Upper lobe of right lung (tissue), 1 donor: ENCODE measurements at places on chromosomes 7 and 10. TPM values are rescaled to one million over a fixed set of nuclear protein-coding genes. Genes with fewer than 3 reads are reported as not detected.

- no peak overlapping the region for H3K4me3 ChIP-seq
- no peak overlapping the region for H3K27ac ChIP-seq
- no peaks in the 10 kb centered on the region for H3K27me3 ChIP-seq
Measured at GRCh38 chr7:23938215-23938614, 228.2 kb downstream of the STK31 start.

DNA sequence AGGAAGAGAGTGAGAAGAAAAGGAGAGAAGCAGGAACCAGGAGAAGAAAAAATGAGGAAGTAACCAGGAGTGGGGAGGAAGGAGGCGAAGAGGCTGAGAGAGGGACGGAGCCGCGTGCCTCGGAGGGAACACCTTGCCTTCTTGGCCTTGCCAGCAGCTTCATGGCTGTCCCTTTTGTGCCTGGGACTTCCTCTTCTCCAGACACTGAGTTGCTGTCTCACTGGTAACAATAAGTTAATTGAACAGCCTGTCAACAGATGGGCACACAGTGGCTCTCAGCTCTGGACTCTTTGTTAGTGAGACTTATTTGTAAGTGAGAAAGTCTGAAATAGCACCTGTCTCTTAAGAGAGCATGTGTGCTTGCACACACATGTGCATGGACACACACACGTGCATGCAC, 83.2 kb downstream of the GATA3 start:
- H3K4me3 ChIP-seq: peak overlapping the region; percentile 5
- no peak overlapping the region for H3K27ac ChIP-seq

Gene GPR146
- 40.0 TPM for total RNA-seq

Gene IDI1
- total RNA-seq: 68.5 TPM

DNA sequence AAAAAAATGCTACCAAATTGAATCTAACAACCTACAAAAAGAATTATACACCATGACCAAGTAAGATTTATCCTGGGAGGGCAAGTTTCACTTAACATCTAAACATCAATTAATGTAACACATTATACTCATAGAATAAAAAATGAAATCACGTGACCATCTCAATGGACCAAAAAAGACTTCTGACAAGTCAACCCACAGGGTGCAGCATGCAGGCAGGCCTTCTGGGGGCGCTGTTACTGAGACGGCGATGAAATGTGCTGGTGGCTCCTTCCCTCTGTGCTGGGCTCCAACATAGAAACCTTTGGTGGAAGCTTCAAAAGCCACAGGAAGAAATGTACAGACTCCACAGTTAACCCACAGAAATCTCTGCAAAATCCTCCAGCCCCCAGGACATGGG, 103.1 kb downstream of the INHBA start:
- H3K4me3 ChIP-seq: no peak overlapping the region
- H3K27ac ChIP-seq: no peak overlapping the region
- no peak for DNase-seq

DNA sequence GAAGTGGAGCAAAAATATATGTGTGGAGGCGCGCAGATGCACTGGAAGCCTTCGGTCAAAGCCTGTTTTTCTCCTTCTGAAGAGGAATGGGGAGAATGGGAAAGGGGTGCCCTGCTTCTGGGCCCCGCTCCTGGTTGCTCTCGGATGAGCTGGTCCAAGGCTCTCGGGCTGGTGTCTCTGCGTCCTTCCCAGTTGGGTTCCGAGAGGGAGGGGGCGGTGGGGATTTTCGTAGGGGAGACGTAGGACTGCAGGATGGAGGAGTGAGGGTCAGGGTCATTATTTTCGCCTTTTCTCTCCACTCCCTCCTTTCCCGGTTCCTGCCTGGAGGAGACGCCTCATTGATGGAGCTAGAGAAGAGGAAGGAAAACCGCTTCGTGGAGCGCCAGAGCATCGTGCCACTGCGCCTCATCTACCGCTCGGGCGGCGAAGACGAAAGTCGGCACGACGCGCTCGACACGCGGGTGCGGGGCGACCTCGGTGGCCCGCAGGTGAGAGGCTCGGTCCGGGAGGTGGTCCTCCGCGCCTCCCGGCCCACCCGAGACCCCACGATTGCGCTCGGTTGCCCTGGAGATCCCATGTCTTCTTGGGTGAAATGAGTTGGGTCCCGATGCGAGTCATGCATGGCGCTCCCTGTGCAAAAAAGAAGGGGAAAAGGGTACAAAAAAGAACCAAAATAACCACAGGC, 790 bp downstream of the ADAM22 start:
- DNase-seq: no peak
- peak overlapping the region; percentile 68 for H3K4me3 ChIP-seq
- H3K36me3 ChIP-seq: no peaks in the 10 kb centered on the region
- H3K27ac ChIP-seq: no peak overlapping the region
- H3K4me1 ChIP-seq: peaks cover 7% of the 10 kb centered on the region

- peaks cover 10% of the 10 kb centered on the region for H3K4me1 ChIP-seq
- no peak overlapping the region for H3K4me3 ChIP-seq
- H3K27ac ChIP-seq: no peak overlapping the region
- H3K27me3 ChIP-seq: no peaks in the 10 kb centered on the region
- no peaks in the 10 kb centered on the region for H3K36me3 ChIP-seq
Measured at GRCh38 chr10:101351017-101351416, 2.9 kb upstream of the BTRC start.

DNA sequence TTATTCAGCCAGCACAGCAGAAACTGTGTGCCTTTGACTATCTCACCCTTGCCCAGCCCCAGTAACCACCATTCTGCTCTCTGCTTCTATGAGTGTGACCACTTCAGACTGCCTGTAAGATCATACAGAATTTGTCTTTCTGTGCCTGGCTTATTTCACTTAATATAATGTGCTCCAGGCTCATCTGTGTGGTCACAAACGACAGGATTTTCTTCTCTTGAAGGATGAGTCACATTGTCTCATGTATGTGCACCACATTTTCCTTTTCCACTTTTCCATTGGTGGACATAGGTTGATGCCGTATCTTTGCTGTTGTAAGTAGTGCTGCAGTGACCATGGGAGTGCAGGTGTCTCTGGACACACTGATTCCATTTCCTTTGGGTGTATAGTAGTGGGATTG, 122.5 kb upstream of the LANCL2 start:
- H3K4me1 ChIP-seq: no peaks in the 10 kb centered on the region
- H3K27ac ChIP-seq: no peak overlapping the region
- no peak for DNase-seq
- H3K4me3 ChIP-seq: no peak overlapping the region
- H3K27me3 ChIP-seq: no peaks in the 10 kb centered on the region
- H3K36me3 ChIP-seq: no peaks in the 10 kb centered on the region

DNA sequence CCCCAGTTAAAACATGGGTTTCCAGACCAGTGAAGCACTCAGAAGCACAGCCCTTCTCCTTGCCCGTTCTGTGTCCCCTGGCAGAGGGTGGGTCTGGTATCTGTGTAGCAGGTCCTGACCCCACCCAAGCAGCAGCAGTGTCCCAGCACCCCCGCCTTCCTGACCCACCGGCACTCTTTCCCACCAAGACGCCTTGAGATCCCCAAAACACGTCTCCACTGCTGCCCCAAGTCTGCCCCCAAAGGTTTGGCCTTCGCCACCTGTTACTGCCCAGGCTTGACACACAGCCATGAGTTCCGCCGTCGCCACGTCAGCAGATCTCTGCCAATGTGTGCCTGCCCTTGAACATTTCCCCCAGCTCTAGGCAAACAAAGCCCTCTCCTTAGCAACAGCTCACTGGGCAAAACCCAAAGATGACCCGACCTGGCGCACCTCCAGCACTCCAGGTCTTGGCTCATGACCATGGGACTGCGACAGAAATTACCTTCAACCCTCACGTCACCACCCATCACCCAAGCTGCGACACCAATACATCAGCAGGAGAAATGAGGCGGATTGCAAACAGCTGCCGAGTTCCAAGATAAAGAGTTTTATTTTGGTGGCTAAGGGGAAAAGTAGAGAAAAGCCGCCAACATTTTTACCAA, 75.6 kb downstream of the CTBP2 start:
- H3K27me3 ChIP-seq: no peaks in the 10 kb centered on the region
- H3K27ac ChIP-seq: peak overlapping the region; percentile 18
- peaks cover 17% of the 10 kb centered on the region for H3K36me3 ChIP-seq
- peak; percentile 62 for DNase-seq
- H3K4me1 ChIP-seq: peaks cover 20% of the 10 kb centered on the region
- H3K4me3 ChIP-seq: no peak overlapping the region

GRCh38 chr10:100723770-100724530, 21.4 kb upstream of the PAX2 start:
- peaks cover 99% of the 10 kb centered on the region for H3K27me3 ChIP-seq
- no peak overlapping the region for H3K4me3 ChIP-seq
- no peak for DNase-seq
- H3K27ac ChIP-seq: no peak overlapping the region
- no peaks in the 10 kb centered on the region for H3K4me1 ChIP-seq

DNA sequence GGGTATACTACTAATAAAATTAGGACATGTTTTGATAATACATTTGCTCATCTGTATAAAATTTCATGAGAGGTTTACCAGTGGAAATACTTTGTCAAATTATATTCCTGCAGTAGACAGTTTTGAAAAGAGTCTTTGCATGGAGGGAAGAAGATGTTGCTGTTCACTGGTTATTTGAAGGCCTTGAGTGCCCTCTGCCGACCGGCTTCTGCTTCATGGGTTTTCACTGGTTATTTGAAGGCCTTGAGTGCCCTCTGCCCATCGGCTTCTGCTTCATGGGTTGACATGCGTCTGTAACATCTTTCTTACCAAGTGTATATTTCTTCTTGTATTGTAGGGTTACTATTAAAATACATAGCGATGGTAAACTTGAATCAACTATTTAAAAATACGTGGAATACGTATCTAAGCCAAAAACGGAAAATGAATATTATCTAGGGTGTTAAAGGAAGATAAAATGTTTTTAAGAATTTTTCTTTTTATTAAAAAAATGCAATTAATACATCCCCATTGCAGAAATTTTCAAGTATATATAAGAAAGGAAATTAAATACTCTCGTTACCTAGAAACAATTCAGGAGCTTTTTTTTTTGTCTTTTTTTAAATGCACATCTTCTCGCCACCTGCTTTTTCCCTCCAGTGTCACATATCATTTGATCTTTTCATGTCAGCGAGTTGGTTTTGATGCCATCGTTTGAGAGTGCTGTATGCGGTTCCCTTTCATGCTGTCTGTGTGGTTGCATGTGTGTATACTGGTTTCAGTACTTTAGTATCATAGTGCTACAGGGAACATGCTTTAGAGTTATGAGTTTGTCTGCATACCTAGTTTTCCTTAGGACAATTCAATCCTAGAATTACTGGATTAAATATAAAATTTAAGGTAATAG, 73.4 kb downstream of the SHH start:
- no peak overlapping the region for H3K4me3 ChIP-seq
- peaks cover 9% of the 10 kb centered on the region for H3K4me1 ChIP-seq
- H3K27me3 ChIP-seq: no peaks in the 10 kb centered on the region
- DNase-seq: peak; percentile 77
- no peak overlapping the region for H3K27ac ChIP-seq
- H3K36me3 ChIP-seq: peaks cover 67% of the 10 kb centered on the region

DNA sequence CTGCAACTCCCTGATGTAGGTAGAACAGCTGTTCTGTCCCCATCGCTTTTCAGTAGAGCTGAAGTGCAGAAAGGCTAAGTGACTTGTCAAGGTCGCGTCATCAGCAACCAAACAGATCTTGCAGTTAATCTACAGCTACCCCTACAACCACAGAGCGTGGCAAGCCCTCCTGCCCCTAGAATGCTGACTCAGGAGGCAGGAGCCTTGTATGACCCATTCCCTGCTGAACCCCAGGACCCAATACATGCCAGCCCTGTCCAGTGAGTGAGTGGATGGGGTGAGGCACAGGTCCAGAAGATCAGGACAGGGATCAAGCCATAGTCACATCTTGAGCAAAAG, 26.6 kb upstream of the GJD4 start:
- no peaks in the 10 kb centered on the region for H3K27me3 ChIP-seq
- no peak for DNase-seq
- H3K36me3 ChIP-seq: peaks cover 14% of the 10 kb centered on the region
- no peak overlapping the region for H3K4me3 ChIP-seq
- no peaks in the 10 kb centered on the region for H3K4me1 ChIP-seq

Gene ZNF316
- total RNA-seq: 46.8 TPM

Gene MYH16
- not detected for total RNA-seq

- no peaks in the 10 kb centered on the region for H3K36me3 ChIP-seq
- H3K4me1 ChIP-seq: peaks cover 9% of the 10 kb centered on the region
- H3K27ac ChIP-seq: no peak overlapping the region
- DNase-seq: no peak
- no peak overlapping the region for H3K4me3 ChIP-seq
Measured at GRCh38 chr7:78176171-78176570, 377.6 kb downstream of the PHTF2 start.

Gene PITX3
- not detected for total RNA-seq

DNA sequence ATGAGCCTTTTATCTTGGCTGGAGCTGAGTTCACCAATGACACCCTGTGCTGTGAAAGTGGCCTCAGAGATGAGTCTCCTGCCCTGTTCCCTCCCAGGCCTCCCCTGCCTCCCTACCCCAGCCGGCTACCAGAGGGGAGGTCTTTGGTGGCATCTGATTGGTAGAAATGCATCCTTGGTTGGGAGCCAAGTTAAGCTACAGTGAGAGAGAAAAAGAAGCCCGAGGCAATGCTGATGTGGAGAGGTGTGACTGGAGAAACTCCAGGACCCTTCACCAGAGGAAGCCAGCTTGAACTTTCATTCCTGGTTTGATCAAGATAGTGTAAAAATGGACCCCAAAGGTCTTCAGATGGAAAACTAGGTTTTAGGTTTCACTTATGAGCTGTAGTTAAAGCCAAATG, 191.1 kb upstream of the TCF7L2 start:
- H3K4me3 ChIP-seq: no peak overlapping the region
- no peaks in the 10 kb centered on the region for H3K4me1 ChIP-seq
- H3K36me3 ChIP-seq: no peaks in the 10 kb centered on the region
- DNase-seq: no peak
- no peak overlapping the region for H3K27ac ChIP-seq
